Activated CD8-positive, alpha-beta memory T cell treated with anti-CD3 and anti-CD28 coated beads, Interleukin-2, amount 50 U/mL, for 4 hours (primary cell): ENCODE measurements at places on chromosomes 7 and 10.

DNA sequence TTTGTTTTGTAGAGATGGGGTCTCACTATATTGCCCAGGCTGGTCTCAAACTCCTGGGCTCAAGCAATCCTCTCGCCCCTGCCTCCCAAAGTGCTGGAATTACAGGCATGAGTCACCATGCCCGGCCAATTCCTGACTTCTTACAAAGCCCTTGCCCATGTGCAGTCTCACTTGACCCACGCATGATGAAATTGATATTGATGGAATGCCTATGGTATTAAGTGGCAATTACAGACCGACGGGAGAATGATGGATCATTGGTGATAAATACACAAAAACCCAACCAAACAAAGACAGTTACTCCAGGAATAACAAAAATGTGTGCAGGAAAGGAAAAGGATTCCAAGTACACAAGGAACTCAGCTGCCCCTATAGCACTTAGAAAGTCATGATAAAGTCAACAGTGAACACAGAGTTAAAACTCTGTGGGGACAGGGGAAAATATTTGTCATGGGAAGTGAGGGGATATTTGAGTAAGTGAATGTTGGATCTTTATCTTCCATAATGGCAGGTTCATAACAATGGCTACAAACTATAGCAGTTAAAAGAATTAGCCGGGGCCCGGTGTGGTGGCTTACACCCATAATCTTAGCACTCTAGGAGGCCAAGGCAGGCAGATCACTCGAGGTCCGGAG, 21.6 kb downstream of the HIP1 start:
- no peak for DNase-seq

- DNase-seq = no peak
These were observed 8.9 kb downstream of the VSTM4 start for GRCh38 chr10:49106451-49106850.

DNA sequence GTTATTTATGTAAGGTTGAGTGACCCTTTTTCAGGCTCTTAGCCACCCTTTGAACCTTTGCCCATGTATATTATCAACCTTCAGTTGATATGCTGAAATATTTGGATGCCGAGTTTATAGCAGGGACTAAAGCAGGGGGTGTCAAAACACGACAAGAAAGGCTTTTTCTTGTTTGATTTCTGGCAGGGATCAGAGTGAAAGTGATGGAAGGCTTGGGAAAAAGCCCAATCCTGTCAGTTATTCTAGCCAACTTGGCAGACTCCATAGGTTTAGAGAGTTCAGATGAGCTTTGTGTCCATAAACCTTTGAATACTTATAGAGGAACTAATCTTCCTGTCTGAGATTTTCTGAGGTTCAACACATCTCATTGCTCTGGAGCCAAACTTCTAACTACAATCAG, 47.5 kb downstream of the INHBA start:
- no peak for DNase-seq

GRCh38 chr10:110512461-110513187, 14.9 kb downstream of the DUSP5 start:
- DNase-seq = peak; percentile 69

GRCh38 chr10:12543589-12543988, 194.2 kb downstream of the CAMK1D start:
- DNase-seq = no peak

DNA sequence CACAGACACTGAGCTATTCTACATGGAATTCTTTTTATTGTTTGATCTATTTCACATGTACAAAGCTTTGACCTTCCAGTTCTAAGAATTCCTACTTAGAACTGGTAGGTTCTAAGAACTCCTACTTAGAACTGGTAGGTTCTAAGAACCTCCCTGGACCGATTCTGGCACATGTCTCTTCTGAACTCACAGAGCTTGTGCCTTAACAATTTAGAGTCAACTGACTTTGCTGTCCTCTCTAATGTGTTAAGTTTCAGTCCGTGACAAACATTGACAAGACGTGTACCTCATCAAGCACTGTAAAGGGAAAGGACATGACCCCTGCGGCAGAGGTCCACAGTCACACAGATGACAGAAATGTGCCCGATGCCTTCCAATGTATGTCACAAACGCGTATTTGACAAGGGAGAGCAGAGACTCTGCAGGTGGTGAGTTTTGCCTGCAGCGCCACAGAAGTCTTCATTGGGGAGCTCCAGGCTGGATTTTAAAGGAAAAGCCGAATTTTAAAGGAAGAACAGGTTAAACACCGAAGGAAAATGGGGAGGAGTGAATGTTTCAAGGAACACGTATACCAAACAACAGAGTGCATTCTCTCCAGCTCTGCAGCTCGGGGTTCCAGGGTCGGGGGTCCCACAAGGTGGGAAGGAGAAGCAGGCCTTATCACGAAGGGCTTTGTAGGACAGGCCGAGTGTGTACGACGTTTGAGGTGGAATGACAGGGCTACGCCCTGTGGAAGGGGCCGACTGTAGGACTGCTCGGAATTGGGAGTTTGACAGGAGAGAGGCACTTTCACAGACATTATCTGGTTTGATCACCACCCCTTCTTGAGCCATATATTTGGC, 161.1 kb upstream of the KLF14 start:
- no peak for DNase-seq

- no peak for DNase-seq
These were observed 2.9 kb upstream of the FGL2 start for GRCh38 chr7:77202481-77202976.

DNA sequence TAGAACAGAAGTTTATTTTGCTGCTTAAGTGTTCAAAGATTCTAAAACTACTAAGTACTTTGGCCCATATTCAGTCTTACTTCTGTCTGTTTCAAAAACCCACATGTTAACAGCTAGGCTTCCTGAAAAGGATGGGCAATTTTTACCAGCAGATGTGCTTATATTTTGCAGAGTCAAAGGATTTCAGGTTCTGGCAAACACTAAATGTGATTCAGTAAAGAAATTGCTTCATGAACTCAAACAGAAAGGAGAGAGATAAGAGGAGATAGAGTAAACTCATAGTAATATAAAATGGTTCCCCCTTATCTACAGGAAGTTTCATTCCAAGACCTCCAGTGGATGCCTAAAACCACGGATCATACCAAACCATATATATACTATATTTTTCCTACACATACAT, 248.5 kb downstream of the AGMO start:
- no peak for DNase-seq

DNA sequence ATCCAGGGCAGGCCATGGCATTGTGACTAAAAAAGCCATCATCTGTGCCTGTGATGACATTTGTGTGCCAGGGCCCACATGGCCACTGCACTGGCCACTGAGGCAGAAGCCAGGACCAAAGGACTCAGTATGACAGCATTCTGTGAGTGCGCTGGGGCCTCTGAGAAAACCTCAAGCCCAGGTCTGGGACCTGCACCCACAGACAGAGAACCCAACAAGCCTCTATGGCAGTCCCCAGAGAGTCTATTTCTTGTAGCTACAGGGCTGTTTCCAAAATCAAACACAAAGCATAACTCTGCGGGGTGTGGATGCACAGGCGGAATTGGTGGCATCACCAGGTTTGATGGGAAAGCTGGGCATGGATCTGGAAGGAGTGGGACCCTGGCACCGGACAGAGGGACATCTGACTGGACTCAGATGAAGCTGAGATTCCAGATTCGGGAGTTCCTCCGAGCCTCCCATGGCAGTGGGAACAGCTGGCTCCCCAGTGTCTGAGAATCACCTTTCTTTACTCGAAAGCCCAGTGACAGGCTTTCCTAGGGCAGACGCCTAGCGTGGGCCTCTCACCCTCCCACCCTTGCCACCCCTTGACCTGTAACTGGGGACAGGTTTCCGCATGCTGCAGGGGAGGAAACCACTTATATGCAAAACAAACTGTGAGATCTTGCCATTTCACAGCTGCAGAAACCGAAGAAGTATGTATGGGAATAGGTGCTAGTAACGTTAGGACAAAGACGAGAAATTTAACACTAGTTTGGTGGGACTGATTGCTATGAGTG, 70.6 kb upstream of the RHEB start:
- DNase-seq = no peak

DNA sequence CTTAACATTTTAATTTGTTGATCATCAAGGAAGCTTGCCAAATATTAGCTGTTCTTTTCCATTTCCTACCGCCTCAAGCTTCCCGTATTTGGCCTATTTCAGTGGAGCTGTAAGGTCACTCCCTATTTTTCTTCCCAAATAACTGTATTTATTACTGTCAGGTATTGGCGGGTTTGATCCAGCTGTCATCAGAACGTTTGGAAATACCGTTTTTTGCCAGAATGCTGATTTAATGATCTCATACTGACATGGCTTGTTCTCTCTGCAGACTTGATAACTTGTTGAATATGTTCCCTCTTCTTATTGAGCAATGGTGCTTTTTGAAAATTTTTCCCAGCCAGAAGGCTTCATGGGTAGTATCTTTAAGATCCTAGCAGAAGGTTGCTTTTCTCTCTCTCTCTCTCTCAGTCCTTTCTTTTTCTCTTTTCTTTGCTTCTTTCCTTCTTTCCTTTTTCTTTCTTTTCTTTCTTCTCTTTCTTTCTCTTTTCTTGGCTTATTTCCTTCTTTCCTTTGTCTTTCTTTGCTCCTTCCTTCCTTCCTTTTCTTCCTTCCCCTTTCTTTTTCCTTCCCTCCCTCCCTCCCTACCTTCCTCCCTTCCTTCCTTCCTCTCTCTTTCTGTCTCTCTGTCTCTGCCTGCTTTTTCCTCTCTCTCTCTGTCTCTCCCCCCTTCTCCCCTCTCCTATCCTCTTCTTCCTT, 42.1 kb downstream of the CUX1 start:
- no peak for DNase-seq

DNA sequence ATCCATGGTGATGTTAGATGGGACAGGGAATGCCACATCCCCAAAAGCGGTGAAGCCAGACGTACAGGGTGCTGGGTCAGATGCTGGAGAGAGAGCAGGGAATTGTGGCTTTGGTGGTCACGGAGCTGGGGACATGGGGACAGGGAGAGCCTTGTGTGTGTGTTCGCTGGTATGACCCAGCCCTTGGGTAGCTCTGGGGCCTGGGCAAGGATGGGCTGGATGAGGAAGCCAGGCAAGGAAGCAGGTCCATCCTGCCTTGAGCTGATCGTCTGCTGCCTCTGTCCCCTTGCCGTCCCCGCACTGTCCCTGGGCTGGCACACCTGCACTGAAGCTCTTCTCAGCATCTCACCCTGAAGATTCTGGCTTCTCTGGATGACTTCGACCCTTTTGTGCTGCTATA, 15.4 kb upstream of the CLDN4 start:
- DNase-seq = no peak

- DNase-seq = no peak
These were observed 36.0 kb downstream of the MAT1A start for GRCh38 chr10:80253266-80253962.

DNA sequence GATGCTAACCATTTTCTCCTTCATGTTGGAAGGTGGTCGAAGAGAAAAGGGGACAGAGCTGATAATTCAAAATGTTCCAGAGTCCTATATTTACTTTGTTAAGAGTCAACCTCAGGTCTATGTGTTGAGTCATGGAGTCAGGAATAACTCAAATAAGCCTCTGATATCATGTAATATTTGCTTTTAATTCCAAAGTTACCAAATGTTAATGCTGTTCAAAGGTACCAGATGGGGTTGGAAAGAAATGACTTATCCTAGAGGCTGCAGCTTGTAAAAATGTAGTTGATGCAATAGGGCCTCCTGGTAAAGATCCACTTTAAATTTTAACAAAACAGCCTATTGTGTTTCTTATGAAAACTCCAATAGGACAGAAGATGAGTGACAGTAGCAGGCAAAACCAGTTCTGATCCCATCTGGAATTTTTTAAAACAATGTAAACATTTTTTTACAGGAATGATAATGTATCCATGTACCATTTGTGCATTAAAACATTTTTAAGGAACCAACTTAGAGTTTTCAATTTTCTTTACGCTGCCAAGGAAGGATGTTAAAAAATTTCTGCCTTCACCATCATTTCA, 218.2 kb downstream of the ANK3 start:
- DNase-seq = no peak

DNA sequence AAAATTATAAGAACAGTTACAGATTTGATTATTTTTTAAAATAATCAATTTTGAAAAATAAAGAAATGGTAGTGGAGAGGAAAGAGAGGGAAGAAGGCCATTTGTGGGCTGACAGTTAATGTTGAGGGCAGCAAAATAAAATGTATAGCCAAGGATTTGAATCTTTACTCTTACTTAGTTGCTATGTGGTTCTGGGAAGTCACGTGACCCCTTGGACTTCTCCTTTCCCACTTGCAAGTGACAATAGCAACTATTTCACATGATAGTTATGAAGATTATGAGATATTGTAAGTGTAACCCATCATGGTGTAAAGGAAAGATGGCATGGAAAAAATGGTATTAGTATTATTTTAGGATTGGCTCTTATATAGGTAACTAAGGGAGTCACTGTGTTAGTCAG, 567.3 kb upstream of the GHITM start:
- DNase-seq = no peak

DNA sequence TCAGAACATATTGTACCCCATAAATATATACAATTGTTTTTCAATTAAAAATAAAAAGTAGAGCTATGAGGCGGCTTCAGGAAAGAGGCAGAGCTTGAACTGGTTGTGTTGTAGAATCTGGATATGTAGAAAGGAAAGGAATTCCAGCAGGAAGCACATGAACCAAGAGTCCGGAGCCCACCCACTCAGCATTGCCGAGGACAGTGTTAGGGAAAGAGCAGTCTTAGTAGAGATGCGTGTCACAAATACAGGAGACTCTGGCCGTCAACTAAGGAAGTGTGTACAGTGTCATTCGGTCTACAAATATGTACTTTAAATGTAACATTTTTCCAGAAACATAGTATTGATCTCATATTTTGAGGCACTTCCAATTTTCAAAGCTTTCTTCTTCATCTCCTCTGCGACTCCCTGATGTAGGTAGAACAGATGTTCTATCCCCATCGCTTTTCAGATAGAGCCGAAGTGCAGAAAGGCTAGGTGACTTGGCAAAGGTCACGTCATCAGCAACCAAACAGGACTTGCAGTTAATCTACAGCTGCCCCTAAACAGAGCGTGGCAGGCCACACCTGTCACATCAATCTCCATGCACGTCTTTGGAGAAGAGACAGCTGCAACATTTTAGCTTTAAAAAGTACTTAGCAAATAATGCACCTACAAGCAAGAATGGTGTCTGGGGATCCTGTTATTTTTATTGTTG, 25.3 kb upstream of the GJD4 start:
- no peak for DNase-seq

- DNase-seq = no peak
These were observed 442.3 kb upstream of the ZMIZ1 start for GRCh38 chr10:78626471-78626870.

GRCh38 chr10:71831646-71832552, 19.2 kb downstream of the PSAP start:
- no peak for DNase-seq

DNA sequence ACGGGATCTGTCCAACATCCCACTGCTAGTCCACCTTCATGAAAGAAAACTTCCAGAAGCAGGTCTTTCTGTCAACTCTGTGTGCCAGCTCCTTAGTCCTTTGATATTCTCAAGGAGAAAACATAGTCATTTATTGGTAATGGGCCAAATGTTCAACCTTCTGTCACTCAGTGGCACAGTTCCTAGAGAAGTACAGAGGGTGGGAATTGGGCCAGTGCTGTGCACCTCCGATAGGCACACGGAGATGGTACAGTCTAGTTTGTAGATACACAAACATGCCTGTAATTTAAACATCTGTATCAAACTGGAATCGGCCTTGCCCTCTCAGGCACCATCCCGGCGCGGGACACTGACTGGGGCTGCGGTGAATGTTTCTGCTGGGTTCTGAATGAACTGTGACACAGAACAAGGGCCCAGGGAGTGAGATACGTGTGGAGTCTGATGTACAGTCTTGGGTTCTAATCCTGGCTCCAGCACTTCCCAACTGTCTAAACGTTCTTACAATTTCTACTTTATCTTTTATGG, 213.9 kb upstream of the SHH start:
- no peak for DNase-seq

- no peak for DNase-seq
These were observed 197.4 kb upstream of the FOXP2 start for GRCh38 chr7:114217026-114217806.
